ENCODE measurements at places on chromosomes 16 and 17.

GRCh38 chr17:77421630-77421972, 280.8 kb downstream of the SEC14L1 start:
- no peak for DNase-seq

GRCh38 chr16:2748757-2749455, 3.5 kb upstream of the SRRM2 start:
- no peak for DNase-seq

- DNase-seq, result no peak
Observed at GRCh38 chr16:354971-355461, 2.5 kb upstream of the AXIN1 start.

DNA sequence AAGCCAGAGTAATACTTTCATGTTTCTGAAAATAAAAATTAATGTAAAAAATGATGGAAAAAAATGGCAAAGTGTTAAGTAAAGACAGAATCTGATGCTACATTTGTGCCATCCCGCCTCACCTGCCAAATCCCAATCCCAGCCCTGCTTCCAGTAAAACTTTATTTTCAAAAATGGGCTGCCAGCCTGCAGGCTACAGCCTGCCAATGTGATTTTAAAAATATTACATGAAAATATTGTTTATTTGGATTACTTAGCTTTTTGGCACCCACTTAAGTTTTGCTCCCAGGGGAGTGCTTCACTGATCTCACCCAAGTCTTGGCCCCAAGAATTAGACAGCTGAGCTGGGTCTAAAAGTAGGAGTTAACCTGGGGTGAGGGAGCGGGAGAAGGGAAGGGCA, 112.8 kb downstream of the C16orf78 start:
- DNase-seq, result no peak

DNA sequence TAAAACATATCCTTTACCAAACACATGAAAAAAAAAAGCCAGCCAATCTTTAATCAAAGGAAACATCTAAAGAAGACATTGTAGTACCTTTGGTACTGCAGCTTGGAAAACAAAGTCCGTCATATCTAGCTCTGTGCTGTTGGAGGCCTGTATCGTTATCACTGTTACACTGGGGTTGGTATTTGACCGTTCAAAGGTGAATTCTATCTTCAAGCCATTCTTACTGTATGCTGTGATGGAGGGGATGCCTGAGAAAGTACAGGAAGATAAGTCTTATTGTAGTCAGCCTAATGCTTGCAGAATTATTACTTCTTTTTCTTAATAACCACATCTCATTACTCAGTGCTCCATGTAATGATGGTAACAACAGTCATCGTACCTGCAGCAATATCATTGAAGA, 14.4 kb upstream of the PHLPP2 start:
- DNase-seq, result no peak

DNA sequence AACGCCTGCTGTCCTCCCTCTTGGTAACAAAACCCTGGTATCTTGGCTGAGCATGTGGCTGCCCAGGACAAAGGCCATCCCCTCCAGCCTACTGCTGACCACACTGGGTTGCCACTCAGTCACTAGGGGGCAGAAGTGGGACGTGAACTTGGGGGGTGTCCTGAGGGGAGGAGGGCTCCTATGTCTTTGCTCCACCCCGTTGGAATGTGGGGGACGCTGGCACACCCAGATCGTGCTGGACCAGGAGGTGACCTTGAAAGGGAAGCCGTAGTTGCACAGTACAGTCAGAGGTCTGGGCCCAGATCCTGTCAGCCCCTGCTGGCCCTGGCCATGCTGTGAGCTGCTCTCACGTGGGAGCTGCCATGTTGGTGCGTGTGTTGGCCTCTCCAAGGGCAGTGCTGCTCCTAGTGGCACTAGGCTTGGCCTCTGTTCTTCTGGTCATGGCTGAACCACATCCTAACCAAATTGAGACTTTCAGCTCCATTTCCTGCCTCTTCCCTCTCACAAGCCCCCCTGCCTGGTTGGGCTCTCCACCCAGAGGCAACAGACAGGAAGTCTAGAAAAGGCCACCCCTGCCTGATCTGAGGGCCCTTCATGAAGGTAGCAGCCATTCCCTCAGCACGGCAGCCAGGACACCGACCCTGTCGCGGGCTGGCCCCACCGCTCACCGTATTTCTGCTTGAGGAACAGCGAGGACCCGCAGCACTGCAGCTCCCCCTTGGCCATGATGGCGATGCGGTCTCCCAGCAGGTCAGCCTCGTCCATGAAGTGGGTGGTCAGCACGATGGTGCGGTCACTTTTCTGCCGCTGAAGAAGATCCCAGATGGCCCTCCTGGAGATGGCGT, 29.0 kb upstream of the RNPS1 start:
- DNase-seq, result no peak

Data from activated naive CD4-positive, alpha-beta T cell treated with Interleukin-2 at 50 U/mL for 16 hours (primary cell).